ENCODE measurements at places on chromosomes 13 and 19. TPM values are rescaled to one million over a fixed set of nuclear protein-coding genes. Genes with fewer than 3 reads are reported as not detected.
A peak's percentile ranks its signal among the peaks of the same experiment; 100 is the strongest.

The APLP1 gene
- polyA plus RNA-seq, result 23.6 TPM

The MBD3L2 gene
- polyA plus RNA-seq, result not detected

The ZSCAN4 gene
- not detected for polyA plus RNA-seq

The VSTM1 gene
- not detected for polyA plus RNA-seq

The ZGLP1 gene
- 4.0 TPM for polyA plus RNA-seq

The SRRM5 gene
- polyA plus RNA-seq, result 0.69 TPM

The PDE4C gene
- 0.37 TPM for polyA plus RNA-seq

The CEACAM6 gene
- polyA plus RNA-seq, result 0.14 TPM

The LRRC25 gene
- 1.3 TPM for polyA plus RNA-seq

The TPP2 gene
- 61.5 TPM for polyA plus RNA-seq

The MRI1 gene
- 32.1 TPM for polyA plus RNA-seq

The CACNG7 gene
- polyA plus RNA-seq, result 1.0 TPM

The GPC5 gene
- polyA plus RNA-seq, result 3.9 TPM

The WTIP gene
- 36.5 TPM for polyA plus RNA-seq

The FGF22 gene
- polyA plus RNA-seq, result 0.23 TPM

DNA sequence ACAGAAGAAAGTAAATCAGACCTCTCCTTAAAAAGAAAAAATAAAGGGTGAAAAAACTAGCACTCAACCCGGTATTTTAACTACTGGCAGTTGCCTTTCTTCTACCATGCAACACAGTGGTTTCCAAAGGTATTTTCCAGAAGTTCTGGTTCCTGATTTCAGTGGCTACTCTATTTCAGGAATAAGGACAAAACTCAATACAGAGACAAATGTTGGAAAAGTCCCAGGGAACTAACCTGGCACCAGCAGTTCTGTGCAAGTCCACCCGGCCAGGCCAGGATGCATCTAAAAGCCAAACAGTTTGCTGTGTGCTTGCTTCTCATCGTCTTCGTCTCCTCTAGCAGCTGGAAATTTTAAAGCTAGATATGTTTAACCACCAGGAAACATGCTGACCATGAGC, 52.5 kb downstream of the FOXO1 start:
- DNase-seq, result no peak

DNA sequence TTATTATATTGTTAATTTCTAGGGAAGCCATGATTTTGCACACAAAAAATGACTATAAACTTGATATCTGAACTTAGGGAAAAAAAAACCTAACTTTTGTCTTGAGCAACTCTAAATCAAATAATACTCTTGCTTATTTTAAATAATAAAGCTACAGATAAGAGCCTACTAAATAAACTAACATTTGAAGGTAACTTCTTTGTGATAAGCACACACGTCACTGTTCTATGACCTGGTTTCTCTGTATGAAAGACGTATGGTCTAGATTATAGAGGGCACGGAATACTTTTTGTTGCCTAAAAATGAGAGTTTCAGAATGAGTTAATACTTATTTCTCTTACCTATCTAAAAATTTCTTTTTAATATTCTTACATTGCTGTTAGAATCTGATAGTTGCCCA, 603.2 kb downstream of the DCT start:
- no peak for DNase-seq

DNA sequence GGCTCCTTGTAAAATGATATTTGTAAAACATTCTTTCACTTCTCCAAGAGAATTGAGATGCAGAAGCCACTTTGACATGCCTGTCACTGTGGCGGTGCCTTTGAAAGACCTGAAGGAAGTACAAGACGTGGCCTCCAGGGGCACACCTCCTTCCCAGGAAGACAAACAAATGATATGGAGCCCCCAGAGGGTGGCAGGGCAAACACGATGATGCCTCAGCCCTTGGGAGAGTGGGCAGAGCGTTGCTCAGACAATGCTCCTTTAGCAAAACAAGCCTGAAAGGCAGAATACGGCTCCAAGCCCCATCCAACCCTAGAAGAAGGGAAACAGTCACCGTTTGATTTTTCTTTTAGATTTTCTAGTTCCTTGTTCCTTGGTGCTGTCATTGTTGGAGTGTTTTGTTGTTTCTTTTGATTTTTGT, 9.2 kb upstream of the ATP12A start:
- DNase-seq, result no peak

GRCh38 chr13:26299168-26299750, 45.3 kb downstream of the CDK8 start:
- no peak for DNase-seq

DNA sequence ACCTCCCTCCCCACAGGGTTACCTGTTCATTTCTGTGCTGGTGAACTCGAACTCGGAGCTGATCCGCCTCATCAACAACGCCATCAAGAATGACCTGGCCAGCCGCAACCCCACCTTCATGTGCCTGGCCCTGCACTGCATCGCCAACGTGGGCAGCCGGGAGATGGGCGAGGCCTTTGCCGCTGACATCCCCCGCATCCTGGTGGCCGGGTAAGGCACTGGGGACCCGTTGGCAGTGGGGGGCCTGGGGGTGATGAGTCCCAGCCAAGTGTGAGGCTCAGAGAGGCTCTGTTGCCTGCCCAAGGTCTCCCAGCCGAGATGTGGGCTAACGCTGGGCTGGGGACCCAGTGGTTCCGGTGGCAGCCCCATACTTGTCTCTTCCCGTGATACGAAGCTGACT, 15.7 kb downstream of the AP2A1 start:
- DNase-seq, result no peak

- no peak for DNase-seq
Measured at GRCh38 chr19:17411801-17412200, 6.4 kb upstream of the BST2 start.

- no peak for DNase-seq
Measured at GRCh38 chr13:49829715-49830114, 37.2 kb upstream of the KPNA3 start.

GRCh38 chr13:36981156-36981743, 17.9 kb downstream of the ALG5 start:
- peak; percentile 20 for DNase-seq

DNA sequence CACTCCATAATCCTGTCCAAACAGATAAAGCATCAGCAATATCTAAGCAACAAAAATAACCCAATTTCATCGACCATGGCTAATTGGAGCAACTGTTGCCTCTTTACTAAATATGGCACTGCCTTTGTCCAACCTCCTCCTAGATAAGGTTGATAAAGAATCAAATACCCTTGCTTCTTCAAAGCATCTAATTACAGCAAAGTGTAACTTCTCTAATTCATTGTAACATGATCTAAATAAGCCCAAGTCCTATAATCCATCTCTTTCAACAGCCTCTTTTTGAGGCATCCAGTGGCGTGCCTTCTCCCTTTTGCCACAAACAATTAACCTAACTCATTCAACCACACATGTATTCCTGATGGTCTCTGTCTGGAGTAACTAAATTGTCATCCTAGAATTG, 81.7 kb upstream of the KLHL1 start:
- DNase-seq, result no peak

- no peak for DNase-seq
Measured at GRCh38 chr19:52258426-52258825, 11.0 kb upstream of the ZNF766 start.

DNA sequence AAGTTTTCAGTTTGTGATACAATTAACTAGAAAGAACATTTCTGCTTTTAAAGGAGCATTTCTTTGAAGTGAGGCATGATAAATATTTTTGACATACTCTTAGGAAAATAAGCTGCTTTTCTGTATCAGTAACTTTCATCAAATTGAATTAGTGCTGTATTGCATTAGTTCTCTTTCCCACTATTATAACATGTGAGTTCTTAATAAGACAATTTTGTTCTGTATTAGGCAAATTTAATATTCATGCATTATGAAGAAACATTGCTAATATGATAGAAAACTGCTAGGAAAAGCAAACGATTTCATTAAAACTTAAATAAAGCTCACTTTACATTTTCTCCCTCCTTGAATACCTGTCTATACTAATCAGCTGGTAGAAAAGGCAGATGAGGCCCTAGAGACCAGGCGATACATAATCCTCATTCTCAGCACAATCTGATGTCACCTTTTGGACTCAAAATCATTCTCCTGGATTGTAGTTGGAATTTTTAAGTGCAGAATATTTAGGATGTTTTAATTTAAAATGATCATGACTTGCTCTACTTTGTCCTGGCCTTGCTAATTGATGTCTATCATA, 1636.8 kb downstream of the PCDH9 start:
- DNase-seq, result no peak

DNA sequence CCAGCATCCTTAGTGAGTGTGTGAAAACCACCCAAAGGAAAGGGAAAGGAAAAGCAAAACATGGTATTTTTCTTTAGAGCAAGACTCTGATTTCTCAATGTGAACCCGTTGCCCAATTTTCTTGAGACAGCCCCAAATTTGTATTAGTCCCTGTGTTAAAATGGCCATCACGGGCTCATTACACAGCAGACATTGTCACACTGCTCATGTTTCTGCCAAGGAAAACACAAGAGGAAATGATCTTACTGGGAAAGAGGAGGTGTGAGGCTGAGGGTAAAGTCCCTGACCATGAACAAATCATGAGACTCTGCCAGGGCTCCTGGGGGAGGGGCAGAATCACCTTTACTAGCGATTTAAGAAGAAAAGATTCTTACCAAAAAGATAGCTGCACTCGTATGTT, 54.4 kb downstream of the FAM124A start:
- no peak for DNase-seq

- no peak for DNase-seq
Measured at GRCh38 chr13:51045451-51045850, 65.6 kb downstream of the C13orf42 start.

DNA sequence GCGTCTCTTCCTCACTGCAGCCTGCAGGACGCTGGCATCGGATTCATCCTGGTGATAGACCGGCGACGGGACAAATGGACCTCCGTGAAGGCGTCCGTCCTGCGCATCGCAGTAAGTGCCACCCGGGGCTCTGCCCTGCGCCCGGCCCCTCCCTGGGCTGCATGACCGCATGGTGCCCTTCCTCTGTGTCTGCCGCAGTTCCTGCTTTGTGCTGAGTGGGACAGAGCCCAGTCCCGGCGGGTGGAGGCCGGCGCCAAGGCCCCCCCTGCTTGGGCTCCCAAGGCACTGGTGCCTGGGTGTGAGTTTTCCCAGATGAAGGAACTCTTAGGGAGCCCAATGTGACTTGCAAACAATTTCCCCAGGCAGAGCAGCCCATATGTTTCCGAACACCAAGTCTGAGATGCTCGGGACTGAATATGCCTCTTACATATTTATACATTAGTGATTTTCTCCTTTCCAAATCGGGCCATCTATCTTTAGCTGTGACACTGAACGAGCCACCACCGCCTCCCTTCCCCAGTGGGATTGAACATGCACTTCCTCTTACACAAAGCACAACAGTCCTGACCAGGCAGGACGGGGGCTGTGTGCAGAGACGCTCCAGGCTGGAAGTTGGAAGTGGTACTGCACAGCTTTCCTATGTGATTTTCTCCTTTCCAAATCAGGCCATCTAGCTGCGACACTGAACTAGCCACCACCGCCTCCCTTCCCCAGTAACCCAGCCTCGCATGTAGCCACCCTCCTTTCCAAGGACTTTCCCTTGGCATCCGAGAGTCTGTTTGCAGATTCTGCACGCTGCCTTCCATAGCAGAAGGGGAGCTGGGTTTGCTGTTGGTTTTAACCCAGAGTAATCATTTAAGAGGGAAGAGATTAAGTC, 60.1 kb upstream of the F7 start:
- DNase-seq, result no peak

DNA sequence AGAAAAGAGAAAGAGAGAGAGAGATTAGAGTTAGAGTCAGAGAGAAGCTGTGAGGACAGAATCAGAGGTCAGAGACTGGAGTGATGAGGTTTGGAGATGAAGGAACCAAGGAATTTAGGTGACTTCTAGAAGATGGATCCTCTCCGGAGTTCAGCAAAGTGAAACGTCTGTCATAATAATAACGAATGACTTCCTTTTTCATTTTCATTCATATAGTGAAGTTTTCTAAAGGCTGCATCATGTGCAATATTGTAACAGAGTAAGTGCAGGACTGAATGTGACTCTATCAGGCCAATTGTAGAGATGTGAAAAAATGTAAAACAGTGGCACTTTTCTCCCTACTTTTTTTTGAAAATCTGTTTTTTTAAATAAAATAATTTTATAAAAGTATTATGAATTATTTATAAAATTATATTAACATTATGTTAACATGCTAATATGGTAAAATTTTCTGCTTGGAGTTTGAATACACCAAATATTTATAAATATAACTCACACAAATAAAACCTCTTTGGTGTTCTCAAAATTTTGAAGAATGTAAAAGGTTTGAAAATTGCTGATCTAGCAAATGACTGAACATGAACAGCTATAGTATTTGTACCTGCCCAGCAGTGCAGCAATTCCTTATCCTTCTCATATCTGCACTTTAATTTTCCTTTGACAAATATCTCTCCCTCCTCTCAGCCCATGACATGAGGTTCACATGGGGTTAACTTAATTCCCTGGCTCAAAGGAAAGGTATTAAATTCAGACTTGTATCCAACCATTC, 4.2 kb upstream of the TNFSF11 start:
- no peak for DNase-seq

DNA sequence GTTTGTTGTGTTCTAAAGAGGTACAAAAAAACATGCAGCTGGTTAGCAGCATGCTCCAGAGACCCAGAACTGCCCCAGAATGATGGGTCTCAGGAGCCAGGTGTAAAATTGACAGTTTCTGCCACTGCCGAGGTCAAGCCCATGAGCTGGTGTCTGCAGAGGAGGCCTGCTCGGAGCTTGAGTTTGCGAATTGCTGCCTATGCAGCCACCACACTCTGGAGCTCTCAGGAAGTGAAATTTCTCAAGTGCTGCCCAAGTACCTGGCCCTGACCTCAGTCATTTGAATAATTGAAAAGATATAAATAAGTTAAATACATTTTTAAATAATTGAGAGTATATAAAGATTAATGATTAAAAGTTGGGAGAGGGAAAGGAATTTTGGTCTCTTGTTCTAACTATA, 66.4 kb downstream of the ZAR1L start:
- DNase-seq, result no peak

GRCh38 chr13:66543780-66544179, 686.4 kb downstream of the PCDH9 start:
- DNase-seq, result no peak

DNA sequence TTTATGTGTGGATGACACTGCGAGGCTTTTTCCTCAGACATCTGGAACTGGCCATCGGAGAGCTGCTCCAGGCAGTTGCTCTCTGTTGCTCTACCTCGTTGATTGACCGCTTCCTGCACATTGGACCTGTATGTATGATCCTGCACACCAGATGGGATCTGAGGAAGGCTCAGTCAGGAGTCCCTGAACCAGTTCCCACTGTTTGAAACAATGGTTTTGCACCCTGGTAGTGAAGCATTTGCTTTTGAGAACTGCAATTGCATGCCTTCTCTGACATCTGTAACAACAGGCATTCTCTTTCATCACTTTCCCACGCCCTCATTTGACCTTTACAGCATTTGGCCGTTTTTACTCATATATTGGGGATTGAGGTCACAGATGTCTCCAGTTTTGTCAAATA, 61.1 kb upstream of the NPAS1 start:
- no peak for DNase-seq

- no peak for DNase-seq
Measured at GRCh38 chr13:19836472-19836871, 27.0 kb downstream of the ZMYM5 start.

GRCh38 chr19:43895727-43896308, 39.3 kb downstream of the ZNF45 start:
- DNase-seq, result no peak

Measured in right renal pelvis (tissue), 4 donors.